ENCODE measurements at places on chromosomes 11 and 22.
A peak's percentile ranks its signal among the peaks of the same experiment; 100 is the strongest.

GRCh38 chr11:41190437-41191082, 268.9 kb downstream of the LRRC4C start:
- DNase-seq: no peak

GRCh38 chr22:16956290-16956689, 51.7 kb downstream of the GAB4 start:
- no peak for DNase-seq

GRCh38 chr11:119006656-119007055, 8.7 kb downstream of the CENATAC start:
- DNase-seq: no peak

GRCh38 chr22:45717789-45718188, 46.2 kb downstream of the ATXN10 start:
- DNase-seq: no peak

DNA sequence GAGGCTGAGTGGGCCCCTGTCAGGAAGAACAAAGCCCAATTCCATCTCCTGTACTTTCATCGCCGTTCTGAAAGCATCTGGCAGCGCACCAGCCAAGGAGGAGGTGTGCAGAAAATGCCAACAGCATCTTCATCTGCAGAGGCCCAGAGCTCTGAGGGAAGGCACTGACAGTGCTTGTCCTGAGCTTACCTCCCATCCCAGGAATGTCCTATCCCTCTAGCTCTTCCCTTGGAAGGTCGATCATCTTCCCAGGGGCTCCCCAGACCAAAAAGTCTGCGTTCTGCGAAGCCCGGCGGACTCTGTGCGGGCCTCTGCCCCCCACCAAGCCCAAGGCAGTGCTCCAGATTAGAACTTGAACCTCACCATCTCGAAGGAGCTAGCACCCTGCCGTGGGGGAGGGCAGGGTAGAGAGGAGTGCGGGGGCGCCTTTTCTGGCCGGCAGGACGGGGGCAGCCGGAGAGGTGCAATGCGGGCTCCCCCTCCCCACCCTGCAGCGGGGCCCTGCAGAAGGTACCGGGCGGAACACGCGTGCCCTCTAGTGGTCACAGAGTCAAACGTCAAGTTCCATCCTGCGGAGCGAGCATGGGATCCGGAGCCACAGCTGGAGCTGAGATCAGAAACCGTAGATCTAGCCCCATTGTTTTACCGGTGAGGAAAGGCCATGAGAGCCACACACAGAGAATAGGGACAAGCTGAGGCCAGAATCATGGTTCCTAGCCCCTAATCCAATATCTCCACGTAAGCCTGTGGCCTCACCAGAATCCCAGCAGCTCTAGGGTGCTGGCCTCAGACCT, 5.0 kb downstream of the SCN2B start:
- DNase-seq: peak; percentile 74

- DNase-seq: no peak
Observed at GRCh38 chr11:35750315-35750714, 87.7 kb downstream of the TRIM44 start.

DNA sequence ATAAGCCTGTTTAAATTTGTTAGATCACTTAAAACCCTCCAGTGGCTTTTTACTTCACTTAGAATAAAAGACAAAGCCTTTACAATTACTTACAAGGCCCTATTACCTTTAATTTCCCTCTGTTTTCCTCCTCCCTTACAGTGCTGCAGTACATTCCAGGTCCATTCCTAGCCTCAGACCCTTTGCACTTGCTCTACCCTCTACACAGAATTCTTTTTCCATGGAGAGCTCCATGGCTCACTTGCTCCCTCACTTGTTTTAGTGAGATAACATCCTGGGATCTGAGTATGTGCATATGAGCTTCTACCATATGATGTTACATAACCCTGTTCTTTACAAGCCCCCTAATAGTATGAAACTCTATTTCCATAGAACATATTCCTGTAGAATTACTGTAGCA, 24.4 kb downstream of the ZNF214 start:
- DNase-seq: no peak

DNA sequence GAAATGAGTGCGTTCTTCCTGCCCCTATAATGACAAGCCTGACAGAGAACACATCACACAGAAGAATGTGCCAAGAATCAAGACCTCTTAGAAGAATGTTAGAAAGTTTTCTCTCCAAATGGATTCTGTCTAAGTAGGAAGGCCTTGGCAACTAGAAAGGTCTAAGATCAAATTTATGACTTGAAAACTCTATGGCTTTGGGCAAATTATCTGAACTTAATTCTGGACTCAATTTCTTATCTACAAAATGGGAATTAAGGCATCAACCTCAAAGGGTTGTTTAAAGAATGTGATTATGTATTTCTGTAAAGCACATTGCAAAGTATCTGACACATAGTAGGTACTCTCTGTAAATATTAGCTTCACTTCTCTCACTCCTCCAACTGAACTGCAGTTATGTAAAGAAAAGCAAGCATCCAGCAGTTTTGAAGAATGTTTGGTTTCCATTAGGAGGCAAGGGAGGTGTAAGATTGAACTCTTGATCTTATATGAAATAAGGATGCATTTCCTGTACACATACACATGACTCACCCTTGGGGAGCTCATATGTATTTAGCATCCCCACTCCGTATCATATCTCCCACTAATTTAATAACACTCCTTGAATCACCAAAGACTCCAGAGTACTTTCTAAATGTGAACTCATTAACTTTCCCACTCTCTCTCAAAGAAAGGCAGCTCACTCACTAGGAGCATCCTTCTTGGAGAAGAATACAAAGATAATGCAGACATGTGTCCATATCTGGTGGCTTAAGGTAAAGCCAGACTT, 77.6 kb downstream of the ETS1 start:
- DNase-seq: no peak

GRCh38 chr11:120054016-120054752, 83.7 kb downstream of the TRIM29 start:
- DNase-seq: no peak

GRCh38 chr11:118153516-118153915, 893 bp upstream of the SCN4B start:
- DNase-seq: no peak
